ENCODE measurements at places on chromosomes 1 and 21. TPM values are rescaled to one million over a fixed set of nuclear protein-coding genes. Genes with fewer than 3 reads are reported as not detected.

Gene TRPM2
- 16.1 TPM for total RNA-seq

DNA sequence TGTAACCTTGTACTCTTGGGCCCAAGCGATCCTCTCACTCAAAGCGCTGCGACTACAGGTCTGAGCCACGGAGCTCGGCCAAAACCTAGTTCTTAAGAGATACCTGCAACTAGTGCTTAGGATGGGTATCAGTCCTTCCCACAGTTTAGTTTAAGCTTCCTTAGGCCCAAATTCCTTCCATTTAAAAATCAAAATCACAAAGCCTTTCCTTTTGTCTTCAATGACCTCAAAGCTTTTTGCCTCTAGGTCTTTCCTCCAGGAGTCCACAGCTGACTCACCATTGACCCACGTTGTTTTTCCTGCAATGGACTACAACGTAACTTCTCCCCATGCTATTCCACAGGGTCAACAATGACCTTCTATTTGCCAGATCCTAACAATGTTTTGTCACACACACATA, 64.0 kb downstream of the APP start:
- DNase-seq, result no peak
- no peaks in the 10 kb centered on the region for H3K27me3 ChIP-seq
- H3K4me3 ChIP-seq, result no peak overlapping the region
- peaks cover 13% of the 10 kb centered on the region for H3K4me1 ChIP-seq
- no peak overlapping the region for H3K27ac ChIP-seq

DNA sequence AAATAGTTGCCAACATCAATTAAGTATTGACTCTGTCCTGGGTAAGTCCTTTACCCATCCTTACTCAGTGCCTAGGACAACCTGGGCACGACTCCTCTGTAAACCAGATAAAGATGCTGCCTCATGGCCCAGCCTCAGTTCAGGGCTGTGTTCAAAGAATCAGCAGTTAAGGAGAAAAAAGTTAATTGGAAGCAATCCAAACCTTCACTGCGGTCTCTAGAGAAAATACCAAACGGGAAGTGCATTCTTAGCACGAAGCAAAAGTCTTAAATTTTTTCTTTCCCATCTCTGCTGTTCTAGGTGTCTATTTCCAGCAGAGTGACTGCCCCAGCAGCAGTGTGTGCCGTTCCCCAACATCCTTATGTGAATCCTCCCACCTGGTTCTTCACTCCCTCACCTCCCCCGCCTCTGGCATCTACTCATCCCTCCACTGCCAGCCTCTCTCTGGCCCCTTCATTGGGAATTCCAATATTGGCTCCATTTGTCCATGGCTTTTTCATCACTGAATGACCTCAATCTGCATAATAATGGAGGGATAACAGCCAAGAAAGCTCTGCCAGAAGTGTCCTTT, 23.2 kb downstream of the KANK4 start:
- DNase-seq, result no peak
- H3K4me3 ChIP-seq, result no peak overlapping the region
- no peaks in the 10 kb centered on the region for H3K27me3 ChIP-seq
- no peak overlapping the region for H3K27ac ChIP-seq

GRCh38 chr1:64743954-64744491, 852 bp upstream of the RAVER2 start:
- H3K27me3 ChIP-seq, result peaks cover 37% of the 10 kb centered on the region
- no peak for DNase-seq
- no peak overlapping the region for H3K27ac ChIP-seq

Gene OLIG2
- not detected for total RNA-seq

DNA sequence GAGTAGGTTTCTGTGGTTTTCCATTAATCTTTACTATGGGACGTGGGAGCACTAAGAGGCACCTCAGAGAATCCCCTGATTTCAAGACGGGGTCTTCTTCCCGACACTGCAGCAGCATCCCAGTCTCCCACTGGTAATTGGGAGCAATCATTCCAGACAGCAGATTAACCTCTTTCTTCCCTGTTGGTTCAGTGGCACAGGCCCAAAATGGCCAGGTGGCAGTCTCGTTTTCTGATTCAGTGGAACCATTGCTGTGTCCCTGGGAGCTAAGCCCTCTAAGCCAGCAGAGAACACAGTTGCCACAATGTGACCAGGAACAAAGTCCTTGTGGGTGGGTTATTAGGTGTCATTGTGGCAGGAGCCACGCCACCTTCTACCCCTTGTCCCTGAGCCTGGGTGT, 342.1 kb downstream of the MATN1 start:
- no peak overlapping the region for H3K4me3 ChIP-seq
- peak; percentile 18 for DNase-seq

GRCh38 chr21:44709426-44710293, 1.7 kb downstream of the TSPEAR start:
- no peak for DNase-seq
- no peaks in the 10 kb centered on the region for H3K36me3 ChIP-seq
- peaks cover 48% of the 10 kb centered on the region for H3K27me3 ChIP-seq
- no peak overlapping the region for H3K4me3 ChIP-seq
- no peaks in the 10 kb centered on the region for H3K4me1 ChIP-seq

GRCh38 chr1:87388411-87388810, 59.7 kb downstream of the LMO4 start:
- H3K4me3 ChIP-seq, result no peak overlapping the region
- no peaks in the 10 kb centered on the region for H3K36me3 ChIP-seq
- H3K27ac ChIP-seq, result no peak overlapping the region
- DNase-seq, result no peak

Gene ATP6V1G3
- not detected for total RNA-seq

GRCh38 chr1:197096137-197096536, 29.1 kb upstream of the F13B start:
- H3K27ac ChIP-seq, result no peak overlapping the region
- DNase-seq, result no peak
- no peak overlapping the region for H3K4me3 ChIP-seq
- H3K4me1 ChIP-seq, result no peaks in the 10 kb centered on the region
- H3K36me3 ChIP-seq, result peaks cover 75% of the 10 kb centered on the region

Gene CDC7
- 15.4 TPM for total RNA-seq

GRCh38 chr1:19597496-19598309, 46.4 kb upstream of the NBL1 start:
- peak overlapping the region; percentile 81 for H3K4me3 ChIP-seq
- no peak for DNase-seq
- H3K36me3 ChIP-seq, result peaks cover 34% of the 10 kb centered on the region
- peaks cover 14% of the 10 kb centered on the region for H3K4me1 ChIP-seq
- H3K27ac ChIP-seq, result peak overlapping the region; percentile 70
- no peaks in the 10 kb centered on the region for H3K27me3 ChIP-seq

Gene FAF1
- total RNA-seq, result 81.7 TPM

Gene RYR2
- not detected for total RNA-seq

Measured in SJSA1 (cell line).